ENCODE measurements at places on chromosomes 13 and 19.

DNA sequence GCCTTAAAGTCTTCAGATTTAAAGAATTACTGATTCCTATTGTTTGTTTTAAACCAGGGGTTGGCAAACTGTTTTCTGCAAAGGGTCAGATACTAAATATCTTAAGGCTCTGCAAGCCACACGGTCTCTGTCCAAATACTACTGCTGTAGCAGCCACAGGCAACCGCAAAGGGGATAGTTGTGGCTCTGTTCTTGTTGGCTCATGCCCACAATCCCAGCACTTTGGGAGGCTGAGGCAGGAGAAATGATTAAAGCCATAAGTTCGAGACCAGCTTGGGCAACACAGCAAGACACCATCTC, 22.4 kb downstream of the RANBP3 start:
- no peak overlapping the region for H3K4me3 ChIP-seq
- DNase-seq, result no peak
- H3K27me3 ChIP-seq, result no peaks in the 10 kb centered on the region
- no peak overlapping the region for H3K27ac ChIP-seq

GRCh38 chr19:44717603-44718002, 18.7 kb downstream of the CEACAM16 start:
- H3K27me3 ChIP-seq, result no peaks in the 10 kb centered on the region
- DNase-seq, result no peak
- H3K36me3 ChIP-seq, result no peaks in the 10 kb centered on the region
- no peak overlapping the region for H3K4me3 ChIP-seq
- no peak overlapping the region for H3K27ac ChIP-seq

DNA sequence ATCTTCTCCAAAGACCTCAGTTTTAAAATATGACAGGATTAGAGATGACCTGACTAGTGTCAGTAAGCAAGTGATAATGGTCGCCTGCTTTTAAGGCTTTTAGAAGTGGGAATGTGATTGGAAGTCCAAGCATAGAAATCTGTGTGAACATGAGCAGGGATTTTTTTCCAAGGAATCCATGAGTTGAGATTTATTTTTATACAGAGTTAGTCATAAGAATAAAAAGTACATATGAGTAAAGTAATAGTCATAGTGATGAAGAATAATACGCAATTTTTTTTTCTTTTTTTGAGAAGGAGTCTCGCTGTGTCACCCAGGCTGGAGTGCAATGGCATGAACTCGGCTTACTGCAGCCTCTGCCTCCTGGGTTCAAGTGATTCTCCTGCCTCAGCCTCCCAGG, 1.6 kb downstream of the ZNF546 start:
- peaks cover 5% of the 10 kb centered on the region for H3K4me1 ChIP-seq
- no peaks in the 10 kb centered on the region for H3K36me3 ChIP-seq
- no peaks in the 10 kb centered on the region for H3K27me3 ChIP-seq
- H3K4me3 ChIP-seq, result no peak overlapping the region

GRCh38 chr13:91351980-91352379, 4.5 kb downstream of the MIR17HG start:
- DNase-seq, result no peak
- no peaks in the 10 kb centered on the region for H3K27me3 ChIP-seq
- no peak overlapping the region for H3K4me3 ChIP-seq
- peaks cover 80% of the 10 kb centered on the region for H3K36me3 ChIP-seq
- H3K4me1 ChIP-seq, result peaks cover 25% of the 10 kb centered on the region

DNA sequence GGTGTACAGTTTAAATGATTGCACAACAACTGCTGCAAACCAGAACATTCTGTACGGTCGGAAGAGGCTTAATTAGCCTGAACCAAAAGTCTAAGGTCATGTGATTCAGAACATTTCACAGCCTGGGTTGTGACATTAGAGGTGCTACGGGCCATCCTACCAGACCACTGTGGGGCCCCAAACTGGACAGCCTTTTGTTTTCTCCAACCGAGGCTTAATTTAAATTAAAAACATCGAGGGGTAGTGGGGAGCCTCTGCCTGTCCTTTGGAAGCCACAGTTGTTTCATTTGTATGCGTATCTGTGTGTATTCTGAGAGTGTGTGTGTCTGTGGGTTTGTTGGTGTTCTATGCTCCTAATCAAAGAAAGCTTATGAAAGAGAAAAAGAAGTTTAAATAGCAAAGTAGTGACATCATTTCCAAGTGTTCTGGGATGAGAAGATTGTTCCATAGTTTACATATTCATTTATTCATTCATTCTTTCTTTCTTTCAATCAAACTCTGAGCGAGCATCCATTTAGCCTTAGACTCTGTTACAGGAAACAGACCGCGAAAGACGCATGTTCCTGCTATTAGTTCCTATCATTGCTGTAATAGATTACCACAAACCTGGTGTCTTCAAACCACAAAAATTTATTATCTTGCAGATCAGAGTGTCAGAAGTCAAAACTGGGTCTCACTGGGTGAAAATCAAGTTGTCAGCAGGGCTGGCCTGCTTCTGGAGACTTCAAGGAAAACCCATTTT, 444.8 kb downstream of the FOXO1 start:
- peaks cover 10% of the 10 kb centered on the region for H3K4me1 ChIP-seq
- H3K4me3 ChIP-seq, result no peak overlapping the region
- no peaks in the 10 kb centered on the region for H3K27me3 ChIP-seq
- no peaks in the 10 kb centered on the region for H3K36me3 ChIP-seq

GRCh38 chr13:46555722-46556417, 2.9 kb downstream of the LRCH1 start:
- peaks cover 31% of the 10 kb centered on the region for H3K27me3 ChIP-seq
- no peak overlapping the region for H3K4me3 ChIP-seq
- H3K4me1 ChIP-seq, result no peaks in the 10 kb centered on the region
- H3K36me3 ChIP-seq, result no peaks in the 10 kb centered on the region
- no peak for DNase-seq

DNA sequence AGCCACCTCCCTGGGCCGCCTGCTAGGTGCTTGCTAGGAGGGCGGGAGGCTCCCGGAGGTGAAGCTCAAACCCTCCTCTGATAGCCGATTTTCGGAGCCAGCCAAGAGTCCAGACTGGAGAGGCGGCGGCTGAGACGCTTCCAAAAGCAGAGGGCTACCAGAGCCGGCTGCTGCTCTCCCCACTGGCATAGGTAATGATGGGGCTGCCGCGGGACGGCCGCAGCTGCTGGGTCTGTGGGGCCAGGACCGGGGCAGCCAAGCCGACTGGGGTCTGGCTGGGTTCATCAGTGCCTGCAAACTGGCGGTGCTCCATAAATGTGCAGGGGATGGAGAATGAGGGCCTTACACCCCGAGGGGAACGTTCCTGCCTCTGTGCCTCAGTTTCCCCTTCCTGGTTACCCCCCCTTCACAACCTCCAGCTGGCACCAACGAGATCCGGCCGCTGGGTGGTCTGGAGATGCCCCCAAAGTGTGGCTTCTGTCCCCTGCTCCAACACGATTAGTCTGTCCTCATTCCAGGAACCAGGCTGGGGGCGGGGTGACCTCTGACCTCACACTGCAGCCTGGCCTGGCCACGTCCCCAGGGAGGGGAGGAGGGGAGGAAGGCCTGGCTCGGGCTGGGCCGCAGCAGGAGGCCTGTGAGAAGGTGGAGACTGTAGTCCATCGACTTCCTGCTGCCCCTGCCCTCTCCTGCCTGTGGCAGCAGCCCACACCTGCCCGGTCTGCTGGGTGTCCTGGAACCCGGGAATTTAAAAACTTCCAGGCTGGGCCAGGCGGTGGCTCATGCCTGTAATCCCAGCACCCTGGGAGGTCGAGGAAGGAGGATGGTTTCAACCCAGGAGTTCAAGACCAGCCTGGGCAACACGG, 3.8 kb upstream of the WDR18 start:
- no peaks in the 10 kb centered on the region for H3K36me3 ChIP-seq
- H3K4me3 ChIP-seq, result peak overlapping the region; percentile 37
- peak overlapping the region; percentile 96 for H3K27ac ChIP-seq
- H3K27me3 ChIP-seq, result no peaks in the 10 kb centered on the region

- no peak overlapping the region for H3K4me3 ChIP-seq
- no peak overlapping the region for H3K27ac ChIP-seq
- H3K27me3 ChIP-seq, result no peaks in the 10 kb centered on the region
These were observed 9.1 kb upstream of the LILRB5 start for GRCh38 chr19:54266133-54266532.

DNA sequence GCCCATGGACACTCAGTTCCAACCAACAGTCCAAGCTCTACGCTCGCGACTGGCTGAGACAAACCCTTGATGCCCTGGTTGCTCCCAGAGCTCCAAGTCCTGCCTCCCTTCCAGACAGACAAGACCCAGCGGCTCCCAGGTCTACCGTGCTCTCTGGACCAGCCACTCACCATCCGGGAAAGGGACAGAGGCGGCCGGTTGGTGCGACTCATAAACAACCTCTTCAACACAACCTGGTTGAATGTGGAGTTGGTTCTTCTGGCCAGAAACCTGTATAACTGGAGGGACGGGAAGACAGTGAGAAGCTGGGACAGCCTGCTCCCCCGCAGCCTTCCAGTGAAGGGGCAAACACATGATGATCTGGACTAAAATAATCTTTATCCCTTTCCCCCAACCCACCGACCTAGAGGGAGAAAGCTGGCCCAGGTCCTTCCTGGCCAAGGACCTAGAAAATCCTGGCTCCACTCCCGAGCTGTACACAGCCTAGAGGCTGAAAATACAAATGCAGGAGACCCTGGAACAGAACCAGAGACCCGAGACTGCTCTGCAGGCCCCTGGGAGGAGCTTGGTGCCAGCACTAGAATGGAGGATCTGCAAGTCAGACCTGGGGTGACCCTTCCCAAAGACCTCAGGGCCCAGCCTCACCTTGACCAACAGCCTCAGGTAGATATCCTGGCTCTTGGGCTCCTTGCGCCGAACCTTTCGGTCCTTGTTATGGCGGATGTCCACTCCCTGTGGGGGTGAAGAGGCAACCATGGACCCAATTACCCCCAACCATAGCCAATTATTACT, 1.6 kb downstream of the RPL18 start:
- H3K36me3 ChIP-seq, result peaks cover 35% of the 10 kb centered on the region
- H3K27ac ChIP-seq, result no peak overlapping the region
- DNase-seq, result no peak
- H3K4me3 ChIP-seq, result peak overlapping the region; percentile 80
- H3K4me1 ChIP-seq, result peaks cover 8% of the 10 kb centered on the region
